ENCODE measurements at places on chromosomes 6 and 20.

GRCh38 chr6:91659891-91660290 lies 1073.0 kb upstream of the MAP3K7 start:
- DNase-seq: no peak

DNA sequence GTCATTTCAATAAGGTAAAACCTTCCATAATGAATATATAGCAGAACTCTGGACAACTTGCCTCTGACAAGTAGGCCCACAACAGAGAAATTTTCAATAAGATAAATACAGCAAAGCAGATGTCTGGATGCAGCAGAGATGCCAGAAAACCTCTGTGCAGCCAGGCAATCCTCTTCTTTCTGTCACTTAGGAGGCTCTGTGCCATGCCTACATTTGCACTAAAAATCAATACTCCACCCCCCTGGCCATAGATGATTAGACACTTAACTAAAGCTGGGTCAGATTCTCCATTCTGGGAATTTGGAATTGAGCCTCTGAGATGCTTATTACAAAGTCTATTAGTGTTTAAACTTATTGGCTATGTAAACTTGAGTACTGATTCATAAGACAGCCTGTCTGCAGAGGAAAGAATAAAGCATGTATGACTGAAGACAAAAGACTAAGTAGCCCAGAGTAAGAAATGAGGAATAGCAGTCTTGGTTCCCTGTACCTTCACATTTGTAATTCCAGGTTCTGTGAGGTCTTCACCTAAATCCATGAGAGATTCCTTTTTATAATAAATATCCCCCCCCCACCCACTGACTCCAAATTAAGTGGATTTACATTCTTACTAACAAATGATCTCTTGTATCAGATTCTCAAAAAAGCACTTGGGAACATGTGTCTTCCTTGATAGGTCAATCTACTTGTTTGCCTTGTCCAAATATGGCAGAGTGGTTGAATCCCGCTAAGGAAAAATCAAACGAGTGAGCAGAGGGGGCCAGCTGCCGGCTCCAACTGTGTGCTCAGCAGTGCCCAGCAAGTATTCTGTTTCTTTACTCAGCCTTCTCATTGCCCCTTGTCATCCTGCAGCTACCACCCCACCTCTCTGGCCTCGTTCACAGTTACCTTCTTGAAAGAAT lies 20.4 kb downstream of the MAN1A1 start:
- no peak for DNase-seq

- no peak for DNase-seq
Measured at GRCh38 chr20:46651091-46651962, at the start of gene SLC13A3. TSS of gene SLC13A3 (minus strand) at chr20:46651459. CDS start at chr20:46651421, 38 bp downstream.

DNA sequence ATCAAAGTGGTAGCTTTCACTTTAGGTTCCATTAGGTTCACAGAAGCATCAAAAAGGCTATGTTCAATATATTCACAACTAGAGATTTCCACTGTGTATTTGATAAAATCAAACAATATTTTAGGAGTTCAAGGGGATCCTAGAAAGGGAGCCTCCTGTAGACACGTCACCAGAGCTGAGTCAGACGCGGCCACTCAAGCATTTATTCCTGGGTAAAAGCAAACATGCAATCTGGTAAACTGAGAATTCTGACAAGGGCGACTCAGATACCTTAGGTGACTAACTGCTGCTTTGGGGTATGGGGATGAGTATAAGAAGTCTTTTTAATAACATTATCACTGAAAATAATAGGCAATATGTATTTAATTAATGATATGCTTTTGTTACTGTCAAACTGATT lies 118.7 kb upstream of the HMGN3 start:
- DNase-seq: no peak

DNA sequence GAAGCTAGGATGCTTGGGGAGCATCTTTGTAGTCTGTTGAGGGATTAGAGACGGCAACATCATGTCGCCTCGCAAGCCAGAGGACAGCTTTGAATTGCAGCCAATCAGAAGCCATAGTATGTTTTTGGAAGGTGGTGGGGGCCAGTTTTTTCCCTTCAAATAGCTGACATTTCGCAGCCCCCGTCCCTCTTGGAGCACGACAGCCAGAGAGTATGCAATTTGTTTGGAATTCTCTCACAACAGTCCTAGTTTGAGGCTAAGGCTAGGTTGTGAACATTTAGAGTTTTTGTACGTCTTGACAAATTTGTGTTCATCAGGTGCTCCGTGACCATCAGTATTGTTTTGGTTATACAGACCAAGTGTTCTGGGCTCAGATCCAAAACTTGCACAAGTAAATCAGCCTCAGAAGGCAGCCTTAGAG lies 83.3 kb downstream of the PLCB1 start:
- no peak for DNase-seq

- DNase-seq: no peak
Measured at GRCh38 chr6:159978291-159979135, 9.6 kb downstream of the IGF2R start.

DNA sequence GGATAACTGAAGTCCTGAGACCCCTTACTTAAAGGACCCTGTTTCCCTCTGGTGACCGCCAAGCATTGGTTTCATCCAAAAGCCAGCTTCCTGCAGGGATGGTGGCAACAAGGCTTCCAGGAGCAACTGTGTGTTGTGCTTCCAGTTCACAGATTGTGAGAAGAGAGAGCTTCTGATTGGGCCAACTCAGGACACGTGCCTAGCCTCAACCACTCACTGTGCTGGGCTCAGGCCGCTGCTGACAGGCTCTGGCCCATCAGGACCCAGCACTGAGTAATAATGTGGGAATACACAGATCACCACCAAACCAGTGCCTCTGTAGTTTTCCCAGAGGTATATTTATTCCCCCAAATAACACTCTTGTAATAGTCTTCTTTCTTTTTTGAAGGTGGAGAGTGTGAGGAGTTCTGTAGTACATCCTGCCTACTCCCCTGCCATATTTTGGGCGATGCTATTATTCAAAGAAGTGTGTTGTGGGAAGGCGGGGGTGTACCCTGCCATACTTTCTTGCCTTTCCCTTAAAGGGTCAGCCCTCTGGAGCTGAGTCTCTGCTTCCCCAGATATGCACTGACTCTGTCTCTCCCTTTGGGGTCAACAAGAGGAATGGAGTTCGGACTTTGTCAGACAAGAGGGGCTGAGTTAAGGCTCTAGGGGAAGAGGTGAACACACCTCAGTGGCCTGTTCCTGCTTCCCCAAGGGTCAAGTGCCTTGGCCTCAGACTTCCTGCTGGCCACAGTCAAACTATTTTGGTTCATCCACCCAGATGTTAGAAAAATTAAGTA lies 23.2 kb downstream of the PPP1R16B start:
- no peak for DNase-seq

DNA sequence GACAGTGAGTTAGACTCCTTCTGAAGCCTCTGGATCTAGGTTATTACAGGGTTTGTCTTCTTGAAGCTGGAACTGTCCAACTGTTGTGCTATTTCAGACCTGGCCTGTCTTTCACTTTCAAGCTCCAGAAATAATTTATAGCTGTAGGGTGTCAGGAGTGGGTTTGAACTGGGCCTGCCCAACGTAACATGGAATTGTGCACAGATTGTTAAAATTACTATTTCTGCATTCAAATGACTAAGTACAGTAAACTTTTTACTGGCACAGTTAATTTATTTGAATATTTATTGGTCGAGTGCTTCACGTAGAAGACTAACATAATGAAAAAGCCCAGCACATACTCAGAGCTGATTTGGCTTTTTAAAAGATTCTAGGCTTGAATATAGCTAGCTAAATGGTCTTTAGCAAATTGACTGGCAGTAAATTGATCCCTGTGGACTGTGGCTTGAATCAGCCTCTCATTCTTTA lies 74.3 kb downstream of the ARID1B start:
- DNase-seq: no peak

DNA sequence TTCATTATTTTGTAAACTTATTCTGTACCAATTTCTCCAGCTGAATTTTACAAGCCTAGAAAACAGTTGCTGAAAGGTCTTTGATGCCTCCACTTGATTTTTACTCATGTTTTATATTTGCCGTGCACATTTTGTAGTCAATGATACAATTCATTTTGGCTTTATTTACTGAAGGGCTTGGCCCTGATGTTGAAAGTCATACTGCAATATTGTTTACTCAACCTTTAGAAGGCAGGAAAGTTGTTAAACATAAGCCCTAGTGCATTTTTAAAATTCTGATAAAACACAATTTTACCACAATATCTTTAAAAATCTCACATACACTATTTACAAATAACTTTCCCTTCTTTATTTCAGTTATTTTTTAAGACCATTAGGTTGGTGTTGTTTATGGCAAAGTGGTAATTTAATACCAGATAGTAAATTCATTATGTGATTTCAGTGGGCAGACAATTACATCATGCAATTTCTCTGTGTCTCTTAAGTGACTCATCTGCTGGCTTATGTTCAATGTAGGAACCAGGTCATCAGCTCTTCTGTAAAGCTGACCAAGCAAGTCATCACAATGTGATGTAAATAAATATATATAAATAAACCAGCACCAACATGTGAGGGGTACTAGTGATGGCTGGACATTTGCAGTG lies 121.1 kb upstream of the SLC35B3 start:
- peak; percentile 64 for DNase-seq

GRCh38 chr20:39717936-39718335 lies 755.8 kb downstream of the DHX35 start:
- no peak for DNase-seq

- DNase-seq: no peak
Measured at GRCh38 chr6:4162370-4162769, 27.0 kb upstream of the ECI2 start.

- DNase-seq: no peak
Measured at GRCh38 chr6:99093456-99094190, 145.9 kb upstream of the FBXL4 start.

DNA sequence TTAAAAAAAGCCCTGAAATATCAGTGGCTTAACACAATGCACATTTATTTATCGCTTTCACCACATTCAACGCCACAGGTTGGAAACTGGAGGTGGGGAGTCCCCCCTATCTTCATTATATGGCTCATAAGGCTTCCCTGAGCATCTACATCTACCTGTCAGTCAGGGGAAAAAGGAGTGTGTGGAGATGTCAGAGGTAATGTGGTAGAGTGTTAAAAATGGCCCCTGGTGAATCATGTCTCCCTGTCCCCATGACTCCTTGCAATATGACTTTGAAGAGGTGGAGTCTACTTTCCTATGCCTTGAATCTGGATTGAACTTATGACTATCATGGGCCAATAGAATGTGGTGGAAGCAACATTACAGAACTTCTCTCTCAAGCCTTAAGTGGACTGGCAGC lies 65.5 kb upstream of the BTBD3 start:
- no peak for DNase-seq

- no peak for DNase-seq
Measured at GRCh38 chr20:37728635-37728983, 34.8 kb downstream of the CTNNBL1 start.

- no peak for DNase-seq
Measured at GRCh38 chr6:111800821-111801220, 72.4 kb downstream of the FYN start.

GRCh38 chr6:28580475-28580874 lies 54.8 kb downstream of the GPX5 start:
- DNase-seq: no peak

DNA sequence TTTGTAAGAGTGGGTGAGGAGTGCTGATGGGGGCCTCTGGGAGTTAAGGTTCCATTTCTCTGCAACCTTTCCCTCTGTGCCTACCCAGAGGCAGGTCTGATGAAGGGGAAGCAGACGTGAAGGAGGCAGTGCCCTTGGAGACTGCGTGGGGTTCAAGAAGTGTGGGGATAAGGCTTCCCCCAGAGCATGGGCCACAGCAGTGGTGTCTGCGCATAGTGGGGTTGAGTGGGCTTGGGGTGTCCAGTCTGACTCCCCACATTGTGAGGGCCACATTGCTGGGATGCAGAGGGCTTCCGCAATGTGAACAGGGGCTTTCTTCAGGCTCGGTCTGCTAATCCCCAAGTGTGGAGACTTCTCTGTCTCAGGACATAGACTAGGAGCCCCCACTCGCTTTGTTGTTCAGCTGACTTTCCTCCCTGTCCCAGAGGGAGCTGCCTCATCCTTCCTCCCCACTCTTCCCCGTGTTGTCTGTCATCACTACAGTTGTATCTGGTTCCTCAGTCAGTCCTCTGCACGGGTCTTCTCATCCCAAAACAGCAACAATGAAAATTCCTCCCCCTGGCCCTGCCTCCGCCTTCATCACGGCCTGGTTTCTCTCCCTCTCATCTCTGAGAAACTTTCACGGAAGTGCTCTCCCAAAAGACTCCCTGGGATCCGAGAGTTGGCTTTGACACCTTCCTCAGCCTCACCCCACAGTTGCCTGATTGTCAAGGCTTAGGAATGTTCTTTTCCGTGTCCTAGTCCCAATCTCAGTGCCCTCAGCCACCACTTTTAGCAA lies 2.8 kb downstream of the EBF4 start:
- DNase-seq: no peak

DNA sequence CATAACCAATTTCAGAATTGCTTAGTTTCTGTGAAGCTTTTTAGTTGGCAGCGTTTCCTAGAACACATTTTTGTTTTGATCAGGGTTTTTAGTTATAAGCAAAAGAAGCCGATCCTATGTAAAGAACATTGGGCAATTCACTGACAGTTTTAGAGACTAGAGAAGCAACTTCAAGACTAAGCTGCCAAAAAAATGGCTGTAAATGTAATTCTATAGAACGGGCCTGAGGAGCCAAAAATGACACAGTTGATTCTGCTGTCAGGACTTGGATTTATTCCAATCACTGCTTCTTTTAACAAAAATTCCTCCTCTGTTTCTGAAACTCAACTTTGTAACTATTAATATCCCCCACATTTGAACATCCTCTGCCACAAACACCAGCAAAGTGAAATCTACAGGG lies 236.0 kb upstream of the EYS start:
- no peak for DNase-seq

- DNase-seq: no peak
Measured at GRCh38 chr6:151357758-151358436, 33.5 kb downstream of the ZBTB2 start.

GRCh38 chr6:42929821-42930360 lies 611 bp downstream of the CNPY3 start:
- DNase-seq: peak; percentile 1

- no peak for DNase-seq
Measured at GRCh38 chr6:53244958-53245357, 96.3 kb upstream of the GCM1 start.

- no peak for DNase-seq
Measured at GRCh38 chr6:43793875-43794242, 23.8 kb downstream of the VEGFA start.

DNA sequence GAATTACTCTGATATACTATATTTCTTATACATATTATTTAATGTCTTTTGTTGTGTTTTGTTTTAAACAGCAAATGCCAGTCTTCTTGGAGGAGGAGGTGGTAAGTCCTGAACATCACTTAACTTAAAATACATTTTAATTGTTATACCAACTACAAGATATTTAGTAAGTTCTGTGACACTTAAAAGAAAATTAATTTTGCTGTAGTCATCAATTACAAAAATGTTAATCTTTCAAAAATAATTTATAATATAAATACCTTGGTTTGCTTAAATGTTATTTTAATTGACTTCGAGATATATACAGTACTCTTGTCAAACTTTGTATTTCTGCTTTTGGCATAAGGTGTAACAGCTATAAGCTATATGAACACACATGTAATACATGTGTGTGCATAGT lies 156.0 kb upstream of the FLRT3 start:
- DNase-seq: no peak

DNA sequence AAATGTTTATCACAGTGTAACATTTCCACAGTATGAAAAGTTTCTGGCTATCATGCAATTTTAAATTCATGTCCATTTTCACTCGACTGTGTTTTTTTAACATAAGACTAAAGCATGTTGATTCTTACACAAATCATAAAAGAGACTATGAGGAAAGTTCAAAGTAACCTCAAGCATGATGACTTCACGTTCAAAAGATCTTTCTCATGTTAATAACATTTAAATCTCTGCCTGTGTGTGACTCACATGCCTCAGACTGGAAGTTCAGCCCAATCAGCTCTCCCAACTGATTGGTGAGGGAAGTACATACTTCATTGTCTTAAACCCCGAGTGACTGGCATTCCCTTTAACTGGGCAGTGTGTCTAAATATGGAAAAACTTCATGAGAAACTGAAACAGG lies 37.4 kb downstream of the ATXN1 start:
- DNase-seq: peak; percentile 78

All from Panc1 (cell line).